RWPE2 (cell line): ENCODE measurements at places on chromosomes 3 and 15.

DNA sequence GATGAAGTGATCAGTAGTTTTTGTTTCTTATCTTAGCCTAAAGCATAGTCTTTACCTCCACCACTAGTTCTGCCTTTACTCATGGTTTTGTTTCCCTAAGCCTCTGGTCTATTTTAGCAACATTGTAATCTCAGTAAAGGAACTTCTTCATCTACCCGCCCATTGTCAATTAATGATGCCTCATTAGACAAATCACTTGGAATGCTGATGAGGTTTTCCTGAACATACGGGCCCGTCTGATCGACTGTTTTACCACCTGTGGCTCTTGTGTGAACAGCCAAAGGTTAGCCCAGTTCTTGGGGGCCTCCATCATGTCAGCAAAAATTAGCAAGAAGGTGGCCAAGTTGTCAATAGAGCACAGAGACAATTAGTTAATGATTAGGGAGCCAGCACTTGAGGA lies 470.1 kb upstream of the ARRDC4 start:
- DNase-seq, result no peak

- DNase-seq, result no peak
Measured at GRCh38 chr3:39154280-39155021, 1.1 kb upstream of the CSRNP1 start.

DNA sequence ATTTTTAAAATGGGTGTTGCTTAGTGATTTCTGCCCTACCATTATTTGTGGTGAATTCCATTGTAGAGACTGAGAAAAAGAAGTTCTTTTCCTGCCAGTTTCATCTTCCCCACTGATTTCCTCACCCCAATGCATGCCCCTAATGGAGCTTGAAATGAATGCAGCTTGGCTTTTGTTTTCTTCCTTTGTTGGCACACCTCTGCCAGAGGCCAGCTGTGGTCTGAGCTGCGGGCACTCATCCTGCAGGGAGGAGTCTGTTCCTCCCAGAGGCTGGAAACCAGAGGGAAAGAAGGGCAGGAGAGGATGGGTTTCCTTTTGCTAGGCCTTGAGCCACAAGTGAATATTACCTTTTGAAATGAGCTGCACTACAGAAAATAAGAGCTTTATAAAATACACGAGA lies 9.3 kb upstream of the ST8SIA2 start:
- DNase-seq, result no peak

DNA sequence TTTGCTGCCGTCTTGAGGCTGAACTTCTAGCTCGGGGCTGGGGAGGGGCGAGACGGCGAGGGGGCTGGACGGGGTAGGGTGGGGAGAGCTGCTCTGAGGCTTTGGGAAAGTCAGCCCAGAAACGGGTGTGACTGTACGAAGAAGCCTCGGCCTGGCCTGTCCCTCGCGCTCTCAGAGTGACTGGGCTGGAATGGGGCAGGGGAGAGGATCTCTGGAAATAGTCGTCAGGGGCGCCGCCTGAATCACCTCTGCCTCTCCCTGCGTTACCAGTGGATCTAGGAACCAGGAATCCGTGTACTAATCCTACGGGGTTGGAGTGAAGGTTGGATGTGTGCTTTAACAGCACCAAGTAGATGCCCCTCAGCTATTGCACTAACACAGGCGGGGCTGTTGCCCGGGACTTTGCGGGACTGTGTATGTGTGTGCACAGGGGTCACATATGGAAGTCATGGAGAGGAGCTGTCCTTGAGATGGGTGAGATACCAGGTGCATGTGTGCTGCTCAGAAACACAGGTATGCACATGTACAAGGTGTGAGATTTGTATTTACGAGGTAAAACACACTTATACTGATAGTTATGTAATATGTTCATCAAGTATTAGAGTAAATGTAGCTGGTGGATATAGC lies 591 bp downstream of the FOXL2NB start:
- no peak for DNase-seq

- no peak for DNase-seq
Measured at GRCh38 chr15:77753281-77753873, 120.7 kb upstream of the LINGO1 start.

GRCh38 chr15:87268675-87269074 lies 987.9 kb downstream of the NTRK3 start:
- no peak for DNase-seq

- DNase-seq, result no peak
Measured at GRCh38 chr3:72288955-72289691, 504.2 kb upstream of the PROK2 start.

DNA sequence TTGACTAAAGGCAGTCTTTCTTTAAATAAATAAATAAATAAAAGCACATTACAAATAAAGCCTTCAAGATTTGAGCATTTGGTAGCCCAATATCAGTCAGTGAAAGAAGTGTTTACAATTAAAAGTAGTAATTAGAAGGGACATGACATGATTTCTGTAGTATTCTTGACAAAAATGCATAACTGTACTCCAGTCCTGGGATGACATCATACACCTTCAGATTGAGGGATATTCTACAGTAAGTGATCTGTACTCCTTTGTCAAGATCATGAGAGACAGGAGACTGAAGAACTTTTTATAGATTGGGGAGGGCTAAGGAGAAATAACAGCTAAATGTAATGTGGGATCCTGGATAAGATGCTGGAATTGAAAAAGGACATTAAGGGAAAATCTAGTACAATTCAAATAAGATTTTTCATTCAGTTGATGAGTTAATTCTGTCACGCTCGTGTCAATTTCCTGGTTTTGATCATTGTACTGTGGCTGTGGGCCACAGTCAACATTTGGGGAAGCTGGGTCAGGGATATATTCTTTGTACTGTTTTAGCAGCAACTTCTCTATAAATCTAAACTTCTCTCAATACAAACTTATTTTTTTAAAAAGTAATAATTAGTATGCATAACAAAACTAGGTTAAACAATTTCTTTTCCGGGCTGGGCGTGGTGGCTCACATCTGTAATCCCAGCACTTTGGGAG lies 314.8 kb downstream of the PTPRG start:
- no peak for DNase-seq

- no peak for DNase-seq
Measured at GRCh38 chr3:151795276-151795675, 18.6 kb upstream of the AADAC start.

DNA sequence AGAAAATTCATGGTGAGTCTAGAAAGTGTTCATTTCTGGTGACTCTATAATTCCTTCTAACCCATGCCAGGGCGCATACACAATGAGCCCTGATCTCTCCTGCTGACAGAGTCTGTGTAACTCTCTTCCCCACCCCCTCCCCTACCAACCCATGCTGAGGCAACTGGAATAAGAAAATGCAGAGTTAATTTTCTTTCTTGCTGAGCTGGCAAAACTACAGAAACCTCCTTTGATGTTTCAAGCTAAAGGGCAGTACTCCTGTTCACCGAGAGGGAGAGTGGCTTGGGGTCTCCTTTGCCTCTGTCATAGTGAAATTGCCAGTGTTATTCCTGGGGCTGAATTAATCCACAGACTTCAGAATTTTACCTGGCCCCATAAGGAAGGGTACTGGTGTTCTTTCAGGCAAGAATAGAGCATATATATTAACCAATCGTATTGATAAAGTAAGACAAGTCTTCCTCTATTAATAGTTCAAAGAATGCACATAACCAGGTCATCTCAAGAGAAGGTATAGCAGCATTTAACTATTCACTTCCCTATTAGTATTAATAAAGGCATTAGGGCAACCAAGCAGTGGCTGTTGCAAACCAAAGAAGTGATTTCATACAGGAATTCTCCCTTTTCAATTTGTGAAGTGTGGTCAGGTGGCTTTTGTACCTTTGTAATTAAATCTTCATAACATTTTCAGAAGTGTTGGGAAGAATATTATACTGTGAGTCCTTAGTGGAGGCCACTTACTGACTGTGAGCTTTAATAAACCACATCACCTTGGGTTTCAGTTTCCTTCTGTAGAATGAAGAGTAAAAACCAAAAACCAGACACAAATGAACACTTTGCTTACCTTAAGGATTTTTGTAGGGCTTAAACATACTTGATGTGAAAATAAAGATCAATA lies 4.1 kb downstream of the GAP43 start:
- DNase-seq, result no peak

GRCh38 chr3:65303431-65303830 lies 615.6 kb upstream of the ADAMTS9 start:
- no peak for DNase-seq

DNA sequence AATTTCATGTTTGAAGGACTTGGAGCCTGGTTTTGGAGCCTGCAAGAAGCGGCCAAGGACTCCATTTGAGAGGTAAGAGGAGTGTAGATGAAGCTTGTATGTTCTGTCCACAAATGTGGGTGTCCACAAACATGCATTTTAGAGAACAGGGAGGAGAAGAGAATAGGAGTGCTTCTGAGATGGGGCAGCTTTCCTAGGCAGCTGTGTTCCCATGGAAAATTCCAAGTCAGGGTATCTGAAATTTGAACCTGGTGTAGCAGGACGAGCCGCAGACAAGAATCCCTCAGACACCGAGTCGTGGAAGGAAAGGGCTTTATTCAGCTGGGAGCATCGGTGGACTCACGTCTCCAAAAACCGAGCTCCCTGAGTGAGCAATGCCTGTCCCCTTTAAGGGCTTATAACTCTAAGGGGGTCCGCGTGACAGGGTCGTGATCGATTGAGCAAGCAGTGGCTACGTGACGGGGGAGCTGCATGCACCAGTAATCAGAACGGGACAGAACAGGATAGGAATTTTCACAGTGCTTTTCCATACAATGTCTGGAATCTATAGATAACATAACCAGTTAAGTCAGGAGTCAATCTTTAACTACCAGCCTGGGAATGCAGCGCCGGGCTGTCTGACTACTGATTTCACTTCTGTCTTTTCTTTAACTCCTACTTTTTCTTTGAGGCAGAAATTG lies 71.4 kb upstream of the WDR72 start:
- no peak for DNase-seq

GRCh38 chr3:194273743-194274310 lies 77.3 kb downstream of the CPN2 start:
- DNase-seq, result peak; percentile 17

DNA sequence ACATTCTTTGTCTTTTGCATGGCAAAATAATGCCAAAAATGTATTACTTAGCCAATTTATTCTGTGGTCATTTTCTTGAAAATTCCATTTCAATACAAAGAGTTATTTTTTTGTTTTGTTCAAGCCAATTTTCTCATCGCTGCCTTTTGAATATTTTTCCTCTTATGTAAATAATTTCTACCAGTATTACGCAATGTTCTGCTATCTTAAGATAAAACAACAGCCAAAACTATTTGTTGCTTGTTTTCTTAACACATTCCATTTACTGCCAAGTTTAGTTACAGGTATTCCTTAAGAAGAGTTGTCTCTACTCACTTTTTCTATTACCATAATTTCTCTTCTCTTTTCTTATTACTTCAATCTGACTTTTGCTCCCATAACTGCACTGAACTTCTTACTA lies 163.1 kb downstream of the ROBO1 start:
- no peak for DNase-seq

GRCh38 chr3:18483226-18483625 lies 58.1 kb upstream of the SATB1 start:
- no peak for DNase-seq

DNA sequence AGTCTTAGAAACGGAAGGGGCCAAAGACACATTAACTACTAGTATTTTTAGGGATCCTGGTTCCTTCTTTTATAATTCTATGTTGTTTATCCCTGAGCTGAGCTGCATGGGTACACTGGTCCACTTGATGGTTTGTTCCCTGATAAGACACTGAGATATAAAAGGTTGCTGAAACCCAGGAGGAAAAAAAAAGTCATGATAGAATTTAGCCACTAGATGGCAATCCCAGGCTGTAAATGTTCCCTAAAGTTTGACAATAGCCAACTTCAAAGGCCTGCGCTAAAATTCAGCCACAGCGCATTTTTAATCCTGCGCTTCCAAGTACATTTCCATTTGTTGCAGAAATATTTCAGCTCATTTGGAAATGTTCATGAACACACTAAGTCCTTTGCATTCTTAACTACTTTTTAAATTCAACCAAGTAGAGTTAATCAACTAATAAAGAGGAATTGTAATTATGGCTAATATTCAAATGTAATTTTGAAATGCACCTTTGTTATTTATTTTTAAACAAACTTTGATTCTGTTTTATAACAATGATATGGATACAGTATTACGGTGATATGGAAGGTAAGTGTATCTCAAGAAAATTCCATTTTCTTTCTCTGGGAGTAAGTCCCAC lies 249.3 kb upstream of the FEZF2 start:
- DNase-seq, result no peak

DNA sequence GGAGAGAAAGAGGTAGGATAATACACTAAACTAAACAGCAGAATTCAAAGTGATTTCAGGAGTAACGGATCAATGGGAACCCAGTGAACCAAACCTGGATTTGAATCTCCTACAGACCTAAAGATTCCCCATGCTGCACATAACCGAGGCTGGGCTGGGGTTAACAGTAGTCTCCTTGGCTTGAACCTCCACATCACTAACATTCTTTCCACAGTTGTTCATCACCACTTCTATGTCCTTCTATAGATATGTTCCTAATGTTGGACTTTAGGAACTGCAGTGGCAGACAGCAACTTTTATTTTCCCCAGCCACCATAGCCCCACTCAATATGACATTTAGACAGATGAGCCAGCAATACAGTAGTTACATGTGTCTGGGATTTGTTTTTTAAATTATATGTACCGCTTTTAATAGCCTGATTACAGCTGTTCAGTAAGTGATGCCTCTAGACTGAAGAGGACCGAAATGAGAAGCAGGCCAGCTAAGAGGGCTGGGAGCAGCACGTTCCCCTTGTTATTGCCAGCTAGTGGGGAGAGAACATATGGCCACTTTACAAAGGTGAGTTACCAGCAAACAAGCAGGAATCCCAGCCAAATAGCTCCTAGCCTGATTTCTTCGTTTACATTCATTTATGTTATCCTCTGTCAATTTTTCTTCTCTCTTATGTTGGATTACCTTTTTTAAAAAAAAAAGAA lies 472.6 kb upstream of the CDIN1 start:
- DNase-seq, result no peak

- no peak for DNase-seq
Measured at GRCh38 chr3:63538919-63539318, 113.6 kb upstream of the SNTN start.

DNA sequence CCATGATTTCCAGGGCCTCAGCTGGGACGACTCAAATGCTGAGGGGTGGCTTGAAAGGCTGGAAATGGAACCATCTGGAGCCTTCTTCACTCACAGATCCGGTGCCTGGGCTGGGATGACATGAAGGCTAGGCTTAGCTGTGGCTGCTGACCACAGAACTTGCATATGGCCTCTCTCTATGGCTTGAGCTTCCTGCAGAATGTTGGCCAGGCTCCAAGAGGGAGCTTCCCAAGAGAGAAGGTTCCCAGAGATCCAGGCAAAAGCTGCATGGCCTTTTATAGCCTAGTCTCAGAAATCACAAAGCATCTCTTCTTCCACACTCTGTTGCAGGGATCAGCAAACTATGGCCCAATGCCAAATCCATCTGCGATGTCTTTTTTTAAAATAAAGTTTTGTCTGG lies 44.8 kb downstream of the GATM start:
- no peak for DNase-seq
